ENCODE measurements at places on chromosomes 3 and 15.
A peak's percentile ranks its signal among the peaks of the same experiment; 100 is the strongest.

DNA sequence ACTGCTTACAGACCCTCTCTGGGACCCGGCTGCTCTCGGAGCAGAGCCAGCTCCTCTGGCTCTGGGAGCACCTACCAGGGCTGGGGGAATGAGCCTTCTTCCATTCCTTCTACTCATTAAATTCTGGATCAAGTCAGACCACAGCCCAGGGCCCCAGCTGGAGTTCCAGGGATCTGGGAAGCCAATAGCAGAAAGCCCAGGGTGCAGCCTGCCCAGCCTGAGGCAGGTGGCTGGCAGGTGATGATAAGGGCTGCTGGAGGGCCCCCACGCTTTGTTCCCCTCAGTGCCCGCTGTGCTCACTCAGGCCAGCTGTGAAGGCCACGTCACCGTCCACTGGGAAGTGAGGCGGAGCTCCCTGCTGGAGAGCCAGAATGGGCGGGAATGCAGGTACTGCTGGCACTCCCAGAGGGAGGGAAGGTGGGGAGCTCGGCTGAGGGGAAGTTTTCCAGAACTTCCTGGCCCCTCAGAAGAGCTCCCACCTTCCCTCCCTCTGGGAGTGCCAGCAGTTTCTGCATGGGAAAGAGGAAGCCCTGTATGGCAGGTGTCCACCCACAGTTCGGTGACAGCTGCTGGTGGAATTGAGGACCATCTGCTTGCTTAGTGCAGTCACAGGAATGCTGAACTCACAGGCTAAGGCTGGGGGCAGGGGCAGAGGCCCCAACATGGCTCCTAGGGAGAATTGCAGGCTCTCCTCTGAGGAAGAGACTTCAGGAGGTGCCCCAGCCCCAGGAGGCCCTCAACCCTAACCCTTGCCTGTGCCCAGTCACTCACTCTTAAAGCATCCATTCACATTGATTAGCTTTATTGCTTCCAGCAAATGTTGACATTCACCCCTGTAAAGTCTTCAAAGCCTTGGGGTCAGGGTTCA is 12.6 kb upstream of the RTP3 start:
- no peak for DNase-seq

GRCh38 chr15:57820119-57820518 is 113.6 kb downstream of the POLR2M start:
- DNase-seq: no peak

- peak; percentile 33 for DNase-seq
These were observed 37.6 kb upstream of the EPHB3 start for GRCh38 chr3:184523825-184524615.

GRCh38 chr3:177947901-177948300 is 588.3 kb upstream of the KCNMB2 start:
- DNase-seq: no peak

- DNase-seq: no peak
These were observed 497.7 kb upstream of the THBS1 start for GRCh38 chr15:39083213-39083612.

DNA sequence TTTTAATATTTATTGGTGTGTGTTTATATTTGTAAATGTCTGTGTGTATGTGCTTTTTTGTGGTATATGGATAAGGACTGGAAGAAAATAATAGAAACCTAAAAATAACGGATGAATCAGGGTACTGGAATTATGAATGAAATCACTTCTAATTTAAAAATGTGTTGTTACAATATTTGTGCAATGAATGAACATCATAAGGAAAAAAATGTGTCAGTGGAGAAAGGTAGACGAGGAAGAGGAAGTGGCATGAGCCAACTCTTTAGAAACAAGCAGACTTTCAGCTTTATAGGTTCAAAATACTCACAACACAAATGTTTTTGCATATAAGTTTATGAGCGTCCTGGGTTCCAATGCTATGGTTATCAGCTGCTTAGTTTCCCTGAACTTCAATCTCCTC is 59.4 kb downstream of the SOX2 start:
- no peak for DNase-seq

DNA sequence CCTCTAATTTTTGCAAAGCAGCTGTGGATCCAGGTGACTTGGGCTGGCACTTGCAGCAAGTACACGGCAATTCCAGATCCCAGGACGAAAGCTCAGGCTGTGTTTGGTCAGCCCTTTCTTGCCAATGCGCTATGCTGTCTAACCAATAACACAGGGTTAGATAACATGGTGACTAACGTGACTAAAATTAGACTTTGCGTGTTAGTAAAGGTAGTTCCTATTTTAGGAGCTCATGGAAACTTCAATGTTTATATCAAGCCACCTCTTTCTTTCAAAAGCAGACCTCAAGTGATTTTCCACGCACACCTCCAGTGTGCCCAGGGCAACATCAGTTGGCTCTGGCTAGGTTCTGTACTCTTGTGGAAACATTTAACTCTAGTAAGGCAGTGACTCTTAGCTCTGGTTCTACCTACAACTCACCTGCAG is 32.5 kb downstream of the CDCP1 start:
- DNase-seq: no peak

DNA sequence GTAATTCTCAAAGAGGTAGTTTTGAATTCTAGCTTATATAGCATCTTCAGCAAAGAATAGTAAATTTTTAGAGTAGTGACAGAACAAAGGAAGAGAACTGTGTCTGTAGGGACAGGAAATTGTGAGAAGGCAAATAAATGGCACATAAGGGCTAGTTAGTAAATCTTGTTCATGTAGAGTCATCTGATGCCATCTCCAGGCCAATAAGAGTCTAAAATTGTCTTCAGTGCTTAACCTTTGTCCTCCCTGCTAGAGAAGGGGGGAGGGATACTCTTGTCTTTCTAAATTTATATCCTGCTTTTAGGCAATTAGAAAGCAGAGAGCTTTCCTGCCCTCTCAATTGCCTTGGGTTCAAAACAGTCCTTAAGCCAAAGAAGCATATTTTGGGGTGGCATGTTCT is 87.0 kb upstream of the DNAJC19 start:
- DNase-seq: no peak

- DNase-seq: no peak
These were observed 88.3 kb downstream of the ARHGEF26 start for GRCh38 chr3:154209499-154209898.

DNA sequence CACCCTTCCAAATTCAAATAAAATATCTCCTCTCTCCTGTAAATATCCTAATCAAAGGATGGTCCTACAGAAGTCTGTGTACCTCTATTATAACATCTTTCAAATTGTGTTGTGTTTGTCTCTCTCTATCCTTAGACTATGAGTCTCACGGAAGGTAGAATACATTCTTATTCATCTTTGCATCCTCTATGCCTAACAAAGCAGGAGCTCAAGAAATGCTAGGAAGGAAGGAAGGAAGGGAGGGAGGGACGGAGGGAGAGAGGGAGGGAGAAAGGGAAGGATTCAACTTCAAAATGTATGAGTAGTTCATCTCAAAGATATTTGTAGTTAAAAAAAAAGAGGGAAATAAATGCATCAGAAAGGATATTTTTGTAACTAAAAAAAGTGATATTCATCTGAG is 150.0 kb downstream of the RTP4 start:
- no peak for DNase-seq

- DNase-seq: peak; percentile 98
These were observed at the start of gene CNOT10 for GRCh38 chr3:32684800-32685542. Gene CNOT10 (plus strand): TSS chr3:32685188. CDS start chr3:32685461, 273 bp downstream.

GRCh38 chr15:49747340-49747739 is 126.5 kb downstream of the DTWD1 start:
- DNase-seq: no peak

DNA sequence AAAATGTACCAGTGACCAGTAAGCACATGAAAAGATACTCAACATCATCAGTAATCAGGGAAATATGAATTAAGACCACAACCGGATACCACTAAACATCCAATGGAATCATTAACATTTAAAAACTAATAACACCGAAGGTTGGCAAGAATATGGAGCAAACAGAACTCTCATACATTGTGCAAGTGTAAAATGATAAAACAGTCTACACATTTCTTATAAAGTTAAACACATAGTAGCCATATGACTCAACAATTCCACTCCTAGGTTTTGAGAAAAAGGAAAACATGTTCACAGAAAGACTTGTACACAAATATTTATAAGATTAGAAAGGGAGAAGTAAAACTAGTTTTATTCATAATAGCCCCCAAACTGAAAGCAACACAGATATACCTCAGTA is 60.3 kb upstream of the SLCO2A1 start:
- no peak for DNase-seq

GRCh38 chr15:84828086-84828908 is 11.1 kb downstream of the ALPK3 start:
- DNase-seq: no peak

DNA sequence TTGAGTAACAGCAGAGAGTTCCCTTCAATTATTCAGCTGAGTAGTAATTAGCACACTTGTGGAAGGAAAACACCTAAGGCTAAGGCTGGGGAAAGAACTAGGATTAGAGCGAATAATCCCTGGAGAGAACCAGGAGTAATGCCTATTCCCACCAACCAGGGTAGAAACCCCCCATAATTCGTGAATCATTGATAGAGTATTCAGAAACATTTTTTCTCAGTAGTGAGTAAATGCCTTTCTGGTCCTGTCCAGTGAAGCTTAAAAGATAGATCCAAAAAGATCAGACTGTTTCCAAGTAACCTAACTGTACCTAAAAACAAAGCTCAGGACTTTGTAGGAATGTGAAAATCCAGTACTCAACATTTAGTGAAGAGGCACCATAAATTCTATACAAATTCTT is 71.2 kb downstream of the DGKG start:
- DNase-seq: no peak

GRCh38 chr15:89642106-89642505 is 13.2 kb downstream of the KIF7 start:
- no peak for DNase-seq

- DNase-seq: no peak
These were observed 472.1 kb downstream of the SOX2 start for GRCh38 chr3:182183716-182184430.

GRCh38 chr3:124999897-125000435 is 55.8 kb downstream of the HEG1 start:
- no peak for DNase-seq

- no peak for DNase-seq
These were observed 46.9 kb downstream of the GADL1 start for GRCh38 chr3:30847592-30847991.

- DNase-seq: no peak
These were observed 2.8 kb downstream of the TAGLN3 start for GRCh38 chr3:112001526-112001925.

GRCh38 chr15:58306591-58307312 is 125.0 kb upstream of the LIPC start:
- no peak for DNase-seq

DNA sequence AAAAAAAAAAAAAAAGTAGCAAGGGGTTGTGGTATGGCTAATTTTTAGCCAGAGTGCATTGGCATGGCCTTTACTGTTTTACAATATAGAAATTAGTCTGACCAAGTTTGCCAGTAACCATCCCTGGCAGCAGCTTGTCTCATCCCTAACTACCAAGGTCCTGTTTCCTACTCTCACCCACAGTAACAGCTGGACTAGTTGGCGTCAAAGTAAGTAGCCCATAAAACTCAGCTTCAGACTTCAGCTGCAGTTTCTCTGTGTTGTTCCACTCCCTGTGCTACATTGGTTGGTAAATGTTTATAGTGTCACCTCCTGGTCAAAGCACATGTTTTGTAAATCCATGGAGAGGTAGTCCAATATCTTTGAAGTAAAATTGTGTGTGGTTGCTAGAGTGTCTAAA is 691.3 kb downstream of the ZPLD1 start:
- no peak for DNase-seq

DNA sequence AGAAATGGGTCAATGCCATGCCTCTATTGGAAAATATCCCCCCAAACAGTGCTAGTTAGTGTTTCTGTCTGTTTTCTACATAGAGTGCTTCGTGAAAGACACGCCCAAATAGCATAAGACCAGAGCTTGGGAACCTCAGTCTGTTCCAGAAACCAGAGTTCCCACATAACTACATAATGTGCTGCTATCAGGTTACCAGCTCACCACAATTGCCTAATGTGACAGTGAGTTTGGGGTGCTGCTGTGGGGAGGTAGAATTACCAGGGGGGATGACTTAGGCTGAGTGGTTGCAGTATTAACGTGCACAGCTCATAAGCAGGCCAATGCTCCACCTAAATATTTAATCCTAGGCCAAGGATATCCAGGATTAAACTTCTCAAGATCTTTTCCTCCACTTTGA is 39.2 kb downstream of the DUT start:
- DNase-seq: no peak

- DNase-seq: no peak
These were observed 3.7 kb downstream of the SETMAR start for GRCh38 chr3:4306860-4307259.

GRCh38 chr15:66646799-66647198 is 55.2 kb upstream of the SMAD6 start:
- no peak for DNase-seq

GRCh38 chr15:39834256-39834655 is 51.6 kb upstream of the FSIP1 start:
- no peak for DNase-seq

DNA sequence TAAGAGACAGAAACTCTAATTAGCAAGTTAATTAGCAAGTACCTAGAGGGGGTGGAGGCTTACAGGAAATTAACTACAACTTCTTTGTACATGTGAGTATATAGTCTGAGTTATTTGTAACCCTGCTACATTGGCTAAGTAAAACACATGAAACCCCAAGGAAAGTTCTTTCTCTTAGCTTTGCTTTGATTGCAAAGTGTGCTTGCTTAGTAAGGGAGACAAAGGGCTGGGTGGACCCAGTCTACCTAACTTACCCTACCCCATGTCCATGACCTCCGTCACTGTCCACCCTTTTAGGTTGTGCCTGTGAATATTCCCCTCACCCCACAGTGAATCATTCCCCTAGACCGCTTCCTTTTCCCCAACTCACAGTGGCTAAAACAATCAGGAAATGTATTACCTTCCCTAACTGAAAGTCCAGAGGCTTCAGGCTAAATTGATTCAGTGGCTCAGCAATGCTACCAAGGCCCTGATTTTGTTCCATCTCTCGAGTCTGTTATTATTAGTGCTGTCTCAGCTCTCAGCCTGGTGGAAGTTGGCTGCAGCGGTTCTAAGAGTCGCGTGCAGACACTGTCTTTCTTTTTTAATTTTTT is 31.1 kb upstream of the RYR3 start:
- DNase-seq: no peak

DNA sequence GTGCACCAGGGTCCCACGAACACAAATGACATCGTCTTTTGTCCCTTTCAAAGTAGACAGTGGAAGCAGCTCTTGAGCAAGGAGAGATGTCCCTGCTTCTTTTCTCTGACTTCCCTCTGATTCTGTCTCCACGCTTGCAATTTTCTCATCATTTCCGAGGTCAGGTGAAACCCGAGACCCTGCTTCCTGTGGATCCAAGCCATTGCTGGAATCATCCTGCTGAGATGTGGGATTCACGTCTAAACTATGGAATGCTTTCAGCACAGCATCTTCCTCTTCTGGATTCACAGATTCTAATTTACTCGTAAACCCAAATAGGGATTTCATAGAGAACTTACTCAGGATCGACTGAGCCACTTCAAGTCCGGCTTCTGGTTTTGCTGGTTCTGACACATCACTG is 127.1 kb downstream of the FMN1 start:
- no peak for DNase-seq

GRCh38 chr3:123880998-123881561 is 3.1 kb downstream of the MYLK start:
- DNase-seq: no peak
